Vagina (tissue), 2 donors: ENCODE measurements at places on chromosomes 4 and X.

DNA sequence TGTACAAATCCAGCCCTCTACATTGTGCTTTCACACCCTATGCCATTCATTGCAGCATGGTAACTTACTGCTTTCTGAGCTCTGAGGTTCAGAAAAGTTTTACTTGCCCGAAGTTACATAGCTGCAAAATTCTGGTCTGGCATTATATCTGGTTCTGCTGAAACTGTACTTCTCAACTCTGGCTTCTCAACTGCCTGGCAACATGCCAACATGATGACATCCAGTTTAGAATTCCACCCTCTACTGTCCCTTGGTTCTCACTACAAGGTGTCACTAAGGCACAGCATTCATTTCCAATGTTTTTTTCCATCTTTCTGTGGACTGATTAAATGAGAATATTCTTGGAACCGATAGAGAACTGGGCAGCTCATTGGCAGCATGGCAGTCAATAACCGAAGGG is 242.9 kb upstream of the PRPS2 start:
- no peak for DNase-seq

DNA sequence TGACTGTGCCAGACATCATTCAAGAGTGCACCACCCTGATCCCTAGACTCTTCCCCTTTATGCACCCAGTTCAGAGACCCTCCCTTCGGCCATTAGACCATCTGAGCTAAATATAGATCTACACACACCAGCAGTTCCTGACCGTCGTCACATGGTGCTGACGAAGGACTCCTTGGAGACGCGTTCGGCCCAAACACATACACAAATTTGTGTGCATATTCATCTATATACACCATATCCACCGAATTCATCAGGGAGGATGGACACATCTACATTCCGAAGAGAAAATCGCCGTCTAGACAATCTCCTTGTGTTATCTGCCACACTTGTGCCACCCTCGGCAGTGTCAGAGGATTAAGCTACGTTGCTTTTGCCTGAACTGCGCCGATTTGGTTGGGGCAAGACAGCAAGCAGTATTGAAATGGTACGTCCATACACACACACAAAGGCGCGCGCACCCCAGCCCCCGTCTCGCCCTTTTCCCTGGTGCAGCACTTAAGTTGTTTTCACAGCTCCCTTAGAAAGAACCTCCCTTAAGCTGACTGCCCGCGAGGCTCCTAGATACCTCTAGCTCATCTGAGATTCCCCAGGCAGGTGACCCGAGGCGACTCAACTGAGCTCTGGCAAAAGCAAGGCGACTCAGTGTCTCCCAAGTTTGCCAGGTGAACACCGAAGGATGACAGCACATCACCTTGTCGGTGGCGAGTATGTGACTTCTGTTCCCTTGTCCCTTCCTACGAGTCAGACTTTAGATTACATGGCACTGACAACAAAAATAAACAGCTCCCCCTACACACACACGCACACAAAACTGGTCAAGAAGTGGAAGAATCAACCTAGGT is 1.0 kb downstream of the RASGEF1B start:
- no peak for DNase-seq

DNA sequence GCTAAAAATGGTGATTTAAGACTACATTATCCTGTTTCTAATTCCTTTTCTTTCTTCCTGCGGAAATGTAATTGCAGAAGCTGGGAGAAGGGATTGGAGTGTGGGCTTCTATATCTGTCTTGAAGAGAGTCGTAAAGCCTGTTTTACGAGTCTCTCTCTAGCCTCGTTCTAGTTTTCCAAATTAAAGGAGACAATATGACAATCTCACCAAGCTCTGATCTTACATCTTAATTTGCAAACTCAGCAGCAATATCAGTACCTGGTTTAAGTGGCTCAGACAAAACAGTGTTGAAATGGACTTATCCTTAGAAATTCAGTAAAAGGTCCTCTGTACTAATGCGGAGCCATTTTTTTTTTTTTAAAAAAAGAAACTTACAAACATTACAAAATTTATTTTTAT is 349.5 kb upstream of the HAND2 start:
- no peak for DNase-seq

GRCh38 chrX:17012465-17012864 is 66.0 kb downstream of the REPS2 start:
- DNase-seq: no peak

GRCh38 chr4:64903986-64904385 is 494.7 kb upstream of the TECRL start:
- DNase-seq: no peak

- DNase-seq: no peak
Observed at GRCh38 chr4:158782551-158783360, 13.9 kb downstream of the FNIP2 start.

DNA sequence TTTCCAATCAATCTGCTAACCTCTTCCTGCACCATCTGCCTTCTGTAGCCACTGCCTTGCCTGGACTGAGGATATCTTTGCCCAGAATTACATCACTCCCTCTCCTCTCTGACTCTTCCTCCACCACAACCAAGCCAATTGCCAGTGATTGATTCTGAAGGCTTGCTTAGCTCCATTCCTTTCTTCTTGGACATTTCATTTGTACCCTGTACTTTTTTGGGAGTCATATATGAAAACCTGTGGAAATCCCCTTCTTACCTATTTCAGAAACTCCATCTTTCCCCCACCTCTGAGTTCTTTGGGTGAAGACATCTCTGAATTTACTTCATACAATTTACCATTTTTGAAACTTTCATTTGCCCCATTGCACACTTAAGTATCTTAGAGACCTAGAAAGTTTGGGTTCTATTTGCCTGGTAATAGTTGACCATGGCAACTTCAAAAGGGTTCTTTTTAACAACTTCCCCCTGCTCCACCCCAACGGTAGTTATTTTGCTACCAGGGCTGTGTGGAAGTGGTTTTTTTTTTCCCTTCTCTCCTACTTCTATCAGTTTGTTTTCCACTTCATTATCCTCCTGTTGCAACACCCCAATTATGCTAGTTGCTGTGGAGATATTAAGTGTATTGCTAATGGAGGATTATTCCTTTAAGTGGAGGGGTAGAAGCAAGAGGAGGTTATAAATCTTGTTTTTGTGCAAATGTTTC is 14.3 kb downstream of the SGMS2 start:
- DNase-seq: no peak

DNA sequence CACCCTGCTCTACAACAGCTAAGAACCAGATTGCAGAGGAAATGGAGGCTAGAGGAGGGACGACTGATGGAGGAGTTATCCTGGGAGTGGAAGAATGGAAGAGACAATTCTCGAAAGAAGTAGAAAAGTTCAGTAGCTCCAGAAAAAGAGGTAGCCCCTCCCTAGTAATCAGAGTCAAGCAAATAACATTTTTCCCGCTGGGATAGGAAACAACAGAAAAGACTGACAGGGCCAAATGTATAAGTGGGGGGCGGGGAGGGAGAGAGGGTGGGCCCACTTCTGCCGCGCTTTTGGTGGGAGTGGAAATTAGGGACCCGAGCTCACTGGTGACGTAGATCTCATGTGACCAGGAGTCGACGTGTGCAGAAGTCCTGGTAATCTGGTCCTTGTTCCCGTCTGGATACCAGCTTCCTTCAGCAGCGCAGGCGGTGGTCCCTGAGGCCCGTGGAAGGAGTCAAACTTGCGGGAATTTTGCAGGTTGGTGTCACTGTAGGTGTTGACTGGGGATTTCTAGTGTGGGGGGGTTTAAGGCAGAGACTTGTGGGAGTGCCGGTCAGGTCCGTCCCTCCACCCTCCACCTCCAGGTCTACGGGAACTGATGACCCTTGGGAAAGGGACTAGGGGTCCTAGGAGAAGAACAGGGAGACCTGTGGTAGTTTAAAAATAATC is at the start of gene TCEAL9:
TSS of gene TCEAL9 (plus strand) at position 377 of the 669 bp plus-strand sequence. CDS start 1,179 bp downstream, outside the sequence.
- DNase-seq: no peak

GRCh38 chrX:154373340-154374306 is 811 bp downstream of the FLNA start:
- DNase-seq: no peak

DNA sequence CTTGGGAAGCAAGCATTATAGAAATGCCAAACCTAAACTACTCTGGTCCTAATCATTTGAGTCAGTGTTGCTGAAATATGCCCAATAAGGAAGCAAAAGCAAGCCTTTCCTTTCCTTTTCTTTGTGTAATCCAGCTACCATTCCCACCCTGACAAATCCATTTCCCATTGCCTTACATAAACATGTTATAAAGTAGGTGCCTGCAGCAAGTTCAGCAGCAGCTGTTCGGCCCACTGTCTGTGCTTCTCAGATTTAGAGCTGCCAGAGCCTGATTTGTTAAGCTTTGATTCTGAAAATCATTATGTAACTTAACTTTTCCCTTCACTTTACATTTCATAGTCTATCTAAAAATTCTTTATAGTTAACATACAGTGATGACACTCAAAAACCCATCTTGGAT is 148.6 kb downstream of the EPHA5 start:
- DNase-seq: no peak

DNA sequence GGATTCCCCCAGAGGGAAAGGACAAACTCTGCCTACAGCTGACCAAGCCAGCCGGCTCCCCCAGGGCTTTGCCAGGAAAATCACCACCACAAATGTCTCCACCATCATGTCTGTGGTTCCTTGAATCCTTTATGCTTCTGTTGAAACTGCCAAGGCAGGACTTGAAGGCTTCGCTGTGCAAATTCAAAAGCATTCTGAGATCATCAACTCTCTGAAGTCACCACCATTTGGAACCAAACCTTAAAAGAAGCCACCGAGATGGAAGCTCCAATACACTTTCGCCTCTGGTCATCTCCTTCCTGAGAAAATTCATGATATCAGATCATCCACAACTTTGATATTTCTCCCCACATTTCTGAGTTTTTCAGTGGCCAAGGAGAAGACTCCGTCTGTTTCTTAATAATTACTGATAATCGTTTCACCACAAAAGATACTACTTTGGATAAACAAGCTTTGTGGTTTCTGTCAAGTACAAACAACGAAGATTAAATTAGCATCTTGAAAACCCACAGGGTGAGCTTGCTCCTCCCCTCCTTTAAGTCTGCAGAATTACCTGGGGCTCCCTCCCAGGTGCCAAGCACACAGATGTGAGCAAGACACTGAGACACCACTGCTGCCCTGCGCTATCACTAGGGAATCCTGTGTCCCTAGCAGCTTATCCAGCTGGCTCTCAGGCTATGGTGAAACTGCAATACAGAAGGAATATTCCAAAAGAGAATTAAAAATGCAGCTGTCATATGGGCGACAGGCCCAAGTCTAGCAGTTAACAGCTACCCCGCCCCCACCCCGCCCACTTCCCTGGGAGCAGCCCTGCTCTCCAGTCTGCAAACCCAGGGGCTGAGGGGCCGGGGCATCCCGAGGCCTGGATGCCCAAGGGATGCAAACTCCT is 125.0 kb upstream of the TBL1X start:
- DNase-seq: no peak

DNA sequence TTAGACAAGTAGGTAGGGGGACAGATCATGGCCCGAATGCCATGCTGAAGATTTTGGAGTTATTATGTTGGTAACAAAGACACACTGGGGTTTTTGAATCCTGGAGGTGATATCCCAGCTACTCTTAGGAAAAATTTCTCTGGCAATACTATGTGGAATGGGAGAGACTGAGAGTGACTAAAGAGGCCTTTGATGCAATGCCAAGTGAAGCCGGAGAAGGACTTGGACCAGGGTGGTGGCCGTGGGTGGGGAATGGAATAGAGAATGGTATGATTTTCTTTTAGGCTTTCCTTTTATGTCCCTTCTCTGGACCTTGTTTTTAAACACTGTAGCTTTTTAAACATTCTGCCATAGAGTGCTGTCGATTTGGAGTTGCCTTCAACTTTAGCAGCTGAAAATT is 141.6 kb downstream of the DCLK2 start:
- no peak for DNase-seq

DNA sequence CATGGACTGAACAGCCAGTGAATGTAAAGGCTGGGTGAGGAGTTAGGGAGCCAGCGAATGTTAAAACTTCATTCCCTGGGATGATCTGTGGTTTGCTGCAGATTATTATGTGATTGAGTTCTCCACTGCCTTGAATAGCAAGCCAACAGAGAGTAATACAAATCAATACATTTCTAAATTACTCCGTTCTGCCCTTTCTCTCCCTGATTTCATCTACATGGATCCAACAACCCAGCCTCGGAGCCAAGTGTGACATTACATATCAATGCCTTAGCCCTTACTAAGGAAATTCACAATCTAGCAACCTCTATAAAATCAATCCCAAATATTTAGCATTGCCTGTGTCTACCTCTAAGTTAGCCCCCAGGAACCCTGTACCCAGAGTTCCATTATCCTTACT is 11.0 kb downstream of the HSD17B13 start:
- no peak for DNase-seq

GRCh38 chrX:20118065-20118824 is 1.5 kb upstream of the MAP7D2 start:
- no peak for DNase-seq

DNA sequence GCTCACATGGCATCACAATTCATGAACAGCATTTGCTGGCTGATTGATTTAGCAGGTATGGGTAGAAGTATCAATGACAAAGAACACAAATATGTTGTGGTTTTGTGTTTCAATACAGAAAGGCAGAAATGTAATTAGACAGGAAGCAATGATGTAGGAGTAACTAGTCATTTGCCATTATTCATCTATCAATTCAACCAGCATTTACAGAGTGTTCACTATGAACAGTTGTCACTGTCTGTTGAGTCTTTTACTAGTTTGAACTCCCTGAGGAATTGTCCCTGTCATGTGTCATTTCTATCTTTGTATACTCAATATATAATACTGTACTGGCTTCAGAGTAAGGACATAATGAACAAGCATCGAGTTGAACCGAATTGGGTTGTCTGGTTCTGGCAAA is 51.5 kb upstream of the ARHGAP24 start:
- no peak for DNase-seq

GRCh38 chr4:48467891-48468290 is 15.3 kb upstream of the SLC10A4 start:
- DNase-seq: no peak

- no peak for DNase-seq
Observed at GRCh38 chr4:91525621-91526020, 778.1 kb upstream of the GRID2 start.

- no peak for DNase-seq
Observed at GRCh38 chr4:137538526-137538925, 6.2 kb upstream of the PCDH18 start.

GRCh38 chr4:76055016-76055415 is 19.1 kb upstream of the CXCL11 start:
- no peak for DNase-seq

- no peak for DNase-seq
Observed at GRCh38 chrX:13223868-13224567, 95.8 kb downstream of the ATXN3L start.

- DNase-seq: no peak
Observed at GRCh38 chr4:184147858-184148737, 69.6 kb downstream of the ENPP6 start.

DNA sequence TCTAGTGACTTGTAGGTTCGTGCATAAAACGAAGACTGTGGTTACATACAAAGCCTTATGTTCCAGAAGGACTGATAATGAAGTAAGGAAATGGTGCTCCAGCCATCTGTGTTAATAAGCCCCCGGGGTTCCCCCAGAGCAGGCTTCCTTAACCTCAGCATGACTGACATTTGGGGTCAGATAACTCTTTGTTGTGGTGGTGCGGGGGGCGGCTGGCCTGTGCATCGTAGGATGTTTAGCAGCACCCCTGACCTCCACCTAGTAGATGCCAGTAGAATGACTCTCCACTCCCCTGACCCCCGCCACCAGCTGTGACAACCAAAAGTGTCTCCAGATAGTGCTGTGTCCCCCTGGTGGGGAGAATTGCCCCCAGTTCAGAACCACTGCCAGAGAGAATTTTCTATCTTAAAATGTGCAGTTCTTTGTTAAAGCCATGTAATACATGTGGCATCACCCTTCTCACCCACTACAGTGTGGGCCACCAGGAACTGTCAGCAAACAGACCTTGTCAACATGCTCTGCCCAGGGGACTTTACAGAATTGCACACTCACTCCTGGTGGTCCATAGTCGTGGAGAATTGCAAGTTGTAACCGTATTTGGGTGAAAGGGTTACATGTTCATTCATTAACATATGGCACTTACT is 7.5 kb downstream of the SH3KBP1 start:
- DNase-seq: no peak
